H7 (cell line): ENCODE measurements at places on chromosomes 12 and 14. TPM values are rescaled to one million over a fixed set of nuclear protein-coding genes. Genes with fewer than 3 reads are reported as not detected.

DNA sequence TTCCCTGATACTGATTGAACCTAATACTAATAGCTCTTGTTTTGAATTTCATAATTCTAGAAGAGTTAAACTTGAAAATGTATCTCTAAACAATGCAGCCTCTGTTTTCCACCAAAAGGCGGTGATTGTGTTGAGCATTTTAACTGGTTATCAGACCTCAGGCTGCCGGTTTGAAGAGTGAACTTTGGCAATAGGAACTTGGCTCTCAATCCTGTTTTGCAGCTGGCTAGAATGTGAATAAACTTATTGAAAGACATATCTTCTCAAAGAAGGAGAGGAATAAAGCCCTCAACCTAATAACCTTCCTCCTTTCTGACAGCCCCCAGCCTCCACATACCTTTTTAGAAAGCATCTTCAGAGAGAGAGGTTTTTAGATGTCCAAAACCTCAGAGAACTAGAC, 105.4 kb downstream of the SRGAP1 start:
- DNase-seq, result no peak

DNA sequence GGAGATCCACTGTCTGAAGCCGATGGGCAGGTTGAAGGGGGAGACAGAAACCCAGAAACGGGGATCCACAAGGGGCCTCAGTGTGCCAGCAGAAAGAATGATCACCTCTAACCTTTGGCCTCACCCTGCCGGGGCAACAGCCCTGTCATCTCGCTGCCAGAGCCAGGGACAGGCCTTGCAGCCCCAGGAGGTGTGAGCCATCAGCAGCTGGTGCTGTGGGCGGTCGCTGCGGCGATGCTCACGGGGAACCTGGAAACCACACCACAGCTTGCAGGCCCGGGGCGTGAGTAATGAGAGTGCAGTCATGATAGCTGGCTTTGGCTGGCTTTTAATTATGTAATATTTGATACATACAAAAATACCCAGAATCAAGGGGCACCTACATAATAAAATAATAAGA, 4.7 kb upstream of the TTC7B start:
- no peak for DNase-seq

GRCh38 chr12:91729543-91729942, 416.1 kb downstream of the BTG1 start:
- no peak for DNase-seq

The NANOG gene
- total RNA-seq, result 147 and 178 TPM in 2 replicates

DNA sequence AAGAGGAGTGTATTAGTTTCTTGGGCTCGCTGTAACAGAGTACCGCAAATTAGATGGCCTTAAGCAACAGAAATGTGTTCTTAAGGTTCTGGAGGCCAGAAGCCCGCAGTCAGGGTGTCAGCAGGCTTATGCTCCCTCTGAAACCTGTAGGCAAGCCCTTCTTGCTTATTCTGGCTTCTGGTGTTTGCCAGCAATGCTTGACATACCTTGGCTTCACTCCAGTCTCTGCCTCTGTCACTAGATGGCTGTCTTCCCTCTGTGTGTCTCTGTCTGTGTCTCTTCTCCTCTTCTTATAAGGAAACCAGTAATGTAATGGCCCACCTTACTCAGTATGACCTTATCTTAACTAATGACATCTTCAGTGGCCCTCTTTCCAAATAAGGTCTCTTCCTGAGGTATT, 85.1 kb downstream of the DERA start:
- no peak for DNase-seq

The STON2 gene
- 26.9 and 28.5 TPM in 2 replicates for total RNA-seq

GRCh38 chr12:685388-685787, 22.1 kb upstream of the NINJ2 start:
- no peak for DNase-seq

The PYM1 gene
- total RNA-seq, result 94.2 and 97.8 TPM in 2 replicates

- DNase-seq, result no peak
Measured at GRCh38 chr12:104627990-104628830, 171.5 kb downstream of the CHST11 start.

- no peak for DNase-seq
Measured at GRCh38 chr12:118166946-118167345, 31.0 kb downstream of the PEBP1 start.

The GDF3 gene
- 144 and 172 TPM in 2 replicates for total RNA-seq

- DNase-seq, result no peak
Measured at GRCh38 chr14:63603749-63604277, 37.9 kb downstream of the WDR89 start.

DNA sequence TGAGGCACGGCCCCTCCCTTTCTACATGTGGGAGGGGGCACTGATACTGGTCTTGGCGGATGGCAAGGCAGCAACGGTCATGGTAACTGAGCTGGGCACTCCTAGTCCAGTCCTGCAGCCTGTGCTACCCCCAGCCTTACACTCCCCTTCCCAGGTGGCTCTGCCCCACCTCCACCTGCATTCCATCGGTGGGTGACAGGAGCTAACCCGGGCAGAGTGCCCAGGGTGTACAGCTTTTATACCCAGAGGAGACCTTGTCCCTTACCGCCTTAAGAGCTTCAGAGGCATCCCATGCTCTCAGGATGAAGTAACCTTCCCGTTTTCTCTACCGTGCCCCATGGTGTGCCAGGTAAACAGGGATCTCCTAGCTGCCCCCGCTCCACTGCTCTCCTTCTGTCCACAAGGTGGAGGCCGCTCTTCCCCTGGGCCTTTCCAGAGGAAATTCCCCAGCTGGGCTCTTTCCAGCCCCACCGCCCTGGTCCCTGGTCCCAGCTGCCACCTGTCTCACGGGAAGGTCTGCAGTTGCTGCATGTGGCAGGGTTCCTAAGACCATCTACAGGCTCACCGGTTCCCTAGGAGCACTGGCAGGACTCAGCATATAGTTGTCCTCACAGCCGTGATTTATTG, 20.5 kb downstream of the BRI3BP start:
- DNase-seq, result no peak

The ANKRD33 gene
- total RNA-seq, result 0.17 and 1.6 TPM in 2 replicates

- no peak for DNase-seq
Measured at GRCh38 chr14:95415993-95416392, 96.3 kb upstream of the CLMN start.

- DNase-seq, result no peak
Measured at GRCh38 chr14:47507861-47508260, 167.5 kb downstream of the MDGA2 start.

The KRT79 gene
- total RNA-seq, result not detected in 2 replicates

- no peak for DNase-seq
Measured at GRCh38 chr12:78269620-78270019, 438.9 kb downstream of the NAV3 start.

The PMEL gene
- total RNA-seq, result 28.4 and 38.1 TPM in 2 replicates

GRCh38 chr12:4006743-4007142, 133.5 kb upstream of the PARP11 start:
- no peak for DNase-seq

DNA sequence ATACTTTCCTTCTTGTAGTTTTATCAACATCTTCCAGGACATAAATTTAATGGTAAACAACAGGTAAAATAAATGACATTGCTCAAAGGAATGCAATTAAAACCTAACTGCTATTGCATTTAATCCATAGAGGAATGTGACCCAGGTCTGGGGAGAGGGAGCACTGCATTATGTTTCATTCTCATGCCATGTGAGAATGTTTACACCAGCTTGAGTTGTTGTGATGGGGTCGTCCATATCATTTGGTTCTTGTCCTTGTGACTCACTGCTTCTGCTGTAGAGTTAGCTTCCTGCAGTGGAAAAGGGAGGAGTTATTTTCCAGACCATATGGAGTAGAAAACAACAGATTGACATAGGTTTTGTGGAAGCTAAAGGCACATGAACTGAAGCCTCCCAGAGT, 129.3 kb upstream of the PMCH start:
- no peak for DNase-seq

- peak; percentile 90 for DNase-seq
Measured at GRCh38 chr12:48925304-48926011, at the start of gene FKBP11. Gene FKBP11 (minus strand): TSS chr12:48925492. CDS start chr12:48925428, 64 bp downstream.

DNA sequence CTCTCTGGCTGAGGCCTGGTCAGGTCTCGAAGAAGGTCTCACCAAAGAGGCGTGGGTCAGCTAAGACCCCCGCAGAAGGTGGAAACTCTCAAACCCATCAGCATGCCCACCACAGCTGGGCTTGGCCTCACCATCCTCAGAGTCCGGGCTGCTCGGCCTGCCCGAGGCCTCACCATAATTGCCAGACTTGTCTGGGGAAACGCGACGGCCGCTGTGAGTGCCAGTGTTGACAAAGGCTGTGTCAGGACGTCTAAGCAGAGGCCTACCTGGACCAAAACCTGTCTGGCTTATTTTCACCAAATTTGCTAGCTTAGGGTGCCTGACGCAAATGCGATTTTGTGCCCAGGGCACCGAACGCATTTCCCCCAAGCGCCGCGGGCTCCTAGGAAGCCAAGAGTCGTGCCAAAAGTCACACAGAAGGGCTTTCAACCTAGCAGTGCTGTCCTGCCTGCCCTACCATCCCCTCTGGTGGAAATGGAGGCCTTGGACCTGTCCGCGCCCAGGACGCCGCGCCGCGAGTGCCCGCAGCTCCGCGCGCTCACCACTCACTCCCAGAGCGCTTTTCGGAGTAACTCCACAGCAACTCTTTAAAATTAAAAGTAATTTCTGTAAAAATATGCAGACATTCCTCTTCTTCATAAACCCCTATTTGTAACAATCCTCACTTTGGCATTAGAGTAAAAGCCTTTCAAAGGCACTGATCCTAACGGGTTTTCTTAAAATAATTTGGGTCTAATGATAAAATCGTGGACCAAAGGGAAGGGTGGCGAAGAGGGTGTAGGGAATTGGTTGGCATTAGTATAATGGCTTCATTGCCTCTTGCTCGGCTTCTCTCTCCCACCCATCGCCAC, 1.2 kb upstream of the ALX1 start:
- DNase-seq, result peak; percentile 33

- no peak for DNase-seq
Measured at GRCh38 chr12:28413460-28414109, 223.3 kb downstream of the CCDC91 start.

DNA sequence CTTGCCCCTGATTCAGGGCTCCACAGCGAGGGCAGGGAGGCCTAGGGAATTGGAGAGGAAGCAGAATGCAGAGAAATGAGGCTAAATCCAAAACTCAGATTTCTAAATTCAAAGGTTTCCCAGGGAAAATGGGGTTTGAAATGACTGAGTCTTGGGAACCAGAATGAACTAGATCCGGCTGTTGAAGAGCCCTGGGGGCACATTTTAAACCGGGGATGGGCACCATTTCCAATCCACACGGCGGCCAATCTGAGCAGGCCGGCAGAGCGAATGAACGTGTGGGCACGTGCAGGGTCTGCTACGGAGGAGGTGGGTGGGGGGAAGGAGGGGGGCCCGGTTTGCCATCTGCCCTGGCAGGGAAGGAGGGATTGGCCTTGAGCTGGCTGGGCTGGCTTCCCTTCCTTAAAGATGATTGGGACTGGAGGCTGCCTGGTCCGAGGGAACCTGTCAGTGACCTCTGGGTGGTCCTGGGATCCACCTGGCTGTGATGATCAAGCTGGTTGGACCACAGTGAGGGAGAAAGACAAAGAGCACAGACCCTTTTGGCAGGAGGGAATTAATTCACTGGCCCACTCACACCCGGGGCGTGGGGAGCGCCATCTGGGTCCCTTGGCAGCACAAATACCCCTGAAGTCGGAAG, 161.0 kb downstream of the RBM19 start:
- no peak for DNase-seq

DNA sequence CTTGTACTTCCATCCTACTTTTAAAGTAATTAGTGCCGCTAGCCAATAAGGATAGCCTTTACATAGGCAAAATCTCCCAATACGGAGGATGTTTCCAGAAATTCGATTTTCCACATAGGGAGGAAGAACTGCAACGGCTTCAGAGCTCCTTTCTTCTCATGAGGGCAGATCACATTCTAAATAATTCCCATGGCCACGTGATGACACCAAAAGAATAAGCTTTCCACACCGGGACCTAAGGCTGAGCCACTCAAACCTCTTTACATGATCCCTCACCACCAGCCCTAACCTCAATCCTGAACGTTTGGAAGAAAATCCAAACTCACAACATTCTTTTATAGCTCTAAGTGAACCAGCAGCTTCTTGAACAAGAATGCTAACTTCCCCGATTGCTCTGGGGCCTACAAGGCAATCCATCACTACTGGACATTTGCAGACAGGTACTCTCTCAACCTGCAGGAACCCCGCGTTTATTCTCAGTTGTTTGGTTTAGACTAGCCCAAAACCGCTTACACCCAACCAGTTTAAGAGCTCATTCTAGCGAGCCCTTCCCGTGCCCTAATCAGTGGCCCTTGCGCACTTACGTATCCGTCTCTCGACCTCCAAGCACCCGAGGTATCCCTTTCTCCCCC, 884 bp downstream of the CAPRIN2 start:
- DNase-seq, result no peak

The SLC5A8 gene
- total RNA-seq, result not detected in 2 replicates

DNA sequence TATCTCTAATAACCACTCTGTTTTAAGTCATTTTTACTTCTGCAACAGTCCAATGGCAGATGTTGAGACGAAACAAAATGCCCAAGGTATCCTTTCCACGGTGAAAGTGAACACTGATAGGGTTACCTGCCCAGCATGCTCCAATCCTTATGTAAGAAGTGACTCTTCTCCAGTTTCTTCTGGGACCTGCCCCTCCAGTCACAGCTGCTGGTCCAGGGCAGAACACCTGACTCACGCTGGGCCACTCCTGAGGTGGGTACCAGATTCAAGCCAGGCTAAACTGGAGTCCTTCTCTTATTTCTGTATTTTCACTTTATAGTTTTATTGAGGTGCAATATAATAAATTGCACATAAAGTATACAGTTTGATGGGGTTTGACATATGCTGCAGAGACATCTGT, 16.7 kb downstream of the NT5DC3 start:
- DNase-seq, result no peak
